Activated naive CD8-positive, alpha-beta T cell treated with anti-CD3 and anti-CD28 coated beads for 36 hours (primary cell): ENCODE measurements at places on chromosomes 11 and 22. TPM values are rescaled to one million over a fixed set of nuclear protein-coding genes. Genes with fewer than 3 reads are reported as not detected.

OR8G5 gene
- not detected for total RNA-seq

BCL2L13 gene
- 35.3 TPM for total RNA-seq

UPK3A gene
- total RNA-seq: not detected

HBD gene
- not detected for total RNA-seq

NRXN2 gene
- 0.20 TPM for total RNA-seq

KCNQ1OT1 gene
- total RNA-seq: 0.14 TPM

OR5AK2 gene
- total RNA-seq: not detected

CFL1 gene
- 1,050 TPM for total RNA-seq

OR5P2 gene
- total RNA-seq: not detected
